ENCODE measurements at places on chromosomes 3 and 15. TPM values are rescaled to one million over a fixed set of nuclear protein-coding genes. Genes with fewer than 3 reads are reported as not detected.

DNA sequence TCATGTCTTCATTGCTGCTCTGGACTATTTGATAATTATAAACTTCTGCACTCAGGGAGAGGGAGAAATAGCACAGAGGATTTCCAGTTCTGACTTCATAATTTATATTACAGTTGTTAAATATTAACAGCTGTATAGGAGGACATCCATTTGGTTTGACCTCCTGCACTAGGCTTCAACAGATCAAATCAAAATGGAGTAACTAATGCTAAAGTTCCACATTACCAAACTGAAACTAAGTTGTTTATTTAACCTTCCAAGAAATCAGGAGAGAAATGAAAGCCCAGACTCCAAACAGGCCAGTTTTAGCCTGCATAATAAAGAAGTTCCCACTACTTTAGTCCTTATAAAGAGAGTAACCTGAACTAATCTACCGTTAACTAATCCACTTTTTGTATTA lies 4.6 kb downstream of the PLSCR2 start:
- H3K27ac ChIP-seq = no peak overlapping the region
- H3K4me3 ChIP-seq = no peak overlapping the region
- DNase-seq = no peak
- H3K36me3 ChIP-seq = no peaks in the 10 kb centered on the region

GRCh38 chr3:55544219-55544618 lies 57.1 kb upstream of the WNT5A start:
- H3K27me3 ChIP-seq = no peaks in the 10 kb centered on the region
- H3K4me1 ChIP-seq = no peaks in the 10 kb centered on the region
- H3K27ac ChIP-seq = no peak overlapping the region
- no peak for DNase-seq

DNA sequence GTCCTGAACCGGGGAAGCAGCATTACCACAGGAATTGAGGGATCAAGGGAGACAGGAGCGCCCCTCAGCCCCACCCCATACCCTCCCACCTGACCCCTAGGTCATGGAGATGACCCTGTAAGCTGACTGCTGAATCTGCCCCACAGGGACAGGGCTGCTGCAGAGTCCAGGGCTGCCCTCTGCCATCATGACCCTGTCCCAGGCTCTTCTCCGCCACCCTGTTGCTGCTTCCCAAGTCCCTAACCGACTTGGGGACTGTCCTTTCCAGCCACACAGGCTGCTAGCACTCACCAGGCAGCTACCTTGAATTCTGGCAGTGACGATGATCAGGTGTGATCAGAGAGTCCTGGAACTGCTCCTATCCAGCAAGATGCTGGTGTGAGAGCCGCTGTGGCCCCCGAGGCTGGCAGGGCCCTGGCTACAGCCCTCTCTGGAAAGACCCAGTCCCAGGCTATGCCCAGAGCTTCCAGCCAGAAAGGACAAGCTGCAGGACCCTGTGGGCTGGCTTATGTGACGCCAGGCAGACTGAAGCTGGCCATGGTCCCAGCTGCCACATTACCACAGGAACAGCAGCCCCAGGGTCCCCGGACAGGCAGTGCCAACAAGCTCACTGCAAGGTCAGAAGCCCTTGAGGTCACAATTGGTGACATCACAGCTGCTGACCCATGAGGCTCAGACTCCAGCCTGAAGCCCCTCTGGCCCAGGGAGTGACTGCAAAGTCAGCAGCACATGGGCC lies at the start of gene C3orf22:
Gene C3orf22 (minus strand): TSS at position 597 of the 736 bp plus-strand sequence. CDS start 5,542 bp downstream, outside the sequence.
- no peak within 1 kb of the TSS for H3K27ac ChIP-seq
- peak; percentile 52 for DNase-seq
- H3K27me3 ChIP-seq = no peaks in the 10 kb centered on the region
- H3K4me3 ChIP-seq = no peak within 1 kb of the TSS
- H3K4me1 ChIP-seq = no peaks in the 10 kb centered on the region

DNA sequence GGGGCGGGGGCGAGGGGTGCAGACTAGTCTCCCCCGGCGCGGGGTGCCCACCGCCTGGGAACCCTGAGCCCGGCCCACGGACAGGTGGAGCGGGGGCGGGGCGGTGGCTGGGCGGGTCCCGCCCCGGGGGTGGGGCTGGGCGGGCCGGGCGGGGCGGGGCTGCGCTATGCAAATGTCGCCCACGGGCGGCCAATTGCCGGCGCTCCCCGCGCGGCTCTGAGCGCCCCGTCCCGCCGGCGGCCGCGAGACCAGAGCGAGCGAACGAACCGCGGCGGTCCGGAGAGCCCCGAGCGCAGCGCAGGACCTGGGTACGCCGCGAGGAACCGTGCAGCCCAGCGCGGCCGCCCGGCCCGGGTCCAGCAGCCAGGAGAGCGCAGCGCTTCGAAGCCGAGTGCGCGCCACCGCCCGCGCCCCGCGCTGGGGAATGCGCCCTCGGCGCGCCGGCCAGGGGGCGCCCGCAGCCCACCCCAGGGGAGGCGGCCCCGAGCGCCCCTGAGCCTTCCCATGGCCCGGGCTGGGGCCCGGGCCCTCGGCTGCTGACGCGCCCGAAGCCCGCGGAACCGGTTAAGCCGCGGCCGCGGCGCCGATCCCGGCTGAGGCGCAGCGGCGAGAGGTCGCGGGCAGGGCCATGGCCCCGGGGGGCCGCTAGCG lies at the start of gene SEMA3F:
Gene SEMA3F (plus strand): TSS at position 485 of the 651 bp plus-strand sequence. CDS start 4,299 bp downstream, outside the sequence.
- peak within 1 kb of the TSS; percentile 54 for H3K27ac ChIP-seq
- no peaks in the 10 kb centered on the region for H3K27me3 ChIP-seq
- peak within 1 kb of the TSS; percentile 50 for H3K4me3 ChIP-seq
- no peaks in the 10 kb centered on the region for H3K4me1 ChIP-seq
- no peak for DNase-seq

GRCh38 chr3:66195347-66195783 lies 25.4 kb upstream of the SLC25A26 start:
- peak overlapping the region; percentile 82 for H3K27ac ChIP-seq
- H3K4me3 ChIP-seq = peak overlapping the region; percentile 38
- no peaks in the 10 kb centered on the region for H3K36me3 ChIP-seq
- DNase-seq = no peak
- H3K4me1 ChIP-seq = peaks cover 3% of the 10 kb centered on the region

DNA sequence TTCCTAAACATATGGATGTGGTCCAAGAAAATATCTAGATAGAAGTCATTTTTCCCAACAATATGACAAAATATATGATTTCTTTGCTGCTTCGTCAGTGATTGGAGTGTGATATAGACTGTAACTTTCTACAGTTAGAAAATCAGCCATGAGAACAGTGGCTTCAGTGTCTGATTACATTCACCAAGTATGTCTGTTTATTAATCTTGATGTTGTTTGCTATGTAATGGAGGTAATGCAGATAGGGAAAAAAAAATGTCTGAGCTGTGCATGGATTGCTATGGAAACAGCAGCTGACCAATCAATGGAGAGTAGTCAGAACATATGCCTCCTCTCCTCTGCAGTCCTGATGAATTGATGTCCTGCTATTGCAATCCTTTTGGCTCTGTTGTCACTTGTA lies 72.3 kb upstream of the GAP43 start:
- H3K36me3 ChIP-seq = no peaks in the 10 kb centered on the region
- no peak overlapping the region for H3K4me3 ChIP-seq
- H3K27me3 ChIP-seq = no peaks in the 10 kb centered on the region
- no peak for DNase-seq

GRCh38 chr3:111538681-111539083 lies 3.3 kb upstream of the CD96 start:
- no peaks in the 10 kb centered on the region for H3K36me3 ChIP-seq
- H3K27ac ChIP-seq = no peak overlapping the region
- DNase-seq = no peak
- no peak overlapping the region for H3K4me3 ChIP-seq
- H3K27me3 ChIP-seq = no peaks in the 10 kb centered on the region

- peak overlapping the region; percentile 41 for H3K27ac ChIP-seq
- H3K36me3 ChIP-seq = no peaks in the 10 kb centered on the region
- H3K27me3 ChIP-seq = no peaks in the 10 kb centered on the region
- no peak overlapping the region for H3K4me3 ChIP-seq
- no peak for DNase-seq
Measured at GRCh38 chr3:184687363-184688015, 24.4 kb downstream of the MAGEF1 start.

DNA sequence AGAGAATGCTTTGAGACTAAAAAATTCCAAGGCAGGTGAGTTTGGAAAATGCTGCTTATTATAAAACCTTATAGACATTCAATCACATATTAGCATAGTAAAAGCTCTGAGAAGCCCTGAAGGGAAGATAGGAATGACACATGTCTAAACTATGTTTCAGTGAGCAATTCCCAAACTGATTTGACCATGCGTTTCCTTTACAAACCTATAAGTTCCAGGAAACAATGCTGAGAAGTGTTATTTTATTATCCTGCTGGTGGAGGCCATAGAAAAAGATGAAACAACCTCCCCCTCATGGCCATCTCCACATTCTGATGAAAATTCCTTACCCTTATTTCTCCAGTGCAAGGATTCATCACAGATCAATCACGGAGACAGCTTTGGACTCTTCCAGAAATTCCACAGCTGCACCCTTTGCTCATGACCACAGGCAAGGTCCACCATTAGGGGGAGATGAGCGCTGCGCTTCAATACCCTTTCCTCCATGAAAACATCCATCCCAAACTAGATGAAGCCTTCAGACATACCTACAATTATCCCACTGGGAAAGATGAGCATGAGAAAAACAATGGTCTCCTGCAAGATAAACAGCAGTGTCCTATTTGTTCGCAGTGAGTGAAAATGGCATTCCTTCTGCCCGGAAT lies 372.1 kb downstream of the MAGI1 start:
- no peaks in the 10 kb centered on the region for H3K4me1 ChIP-seq
- H3K36me3 ChIP-seq = no peaks in the 10 kb centered on the region
- H3K4me3 ChIP-seq = no peak overlapping the region
- DNase-seq = no peak

GRCh38 chr3:157573281-157573680 lies 70.1 kb upstream of the VEPH1 start:
- no peak overlapping the region for H3K27ac ChIP-seq
- H3K27me3 ChIP-seq = no peaks in the 10 kb centered on the region
- H3K4me3 ChIP-seq = no peak overlapping the region
- H3K4me1 ChIP-seq = no peaks in the 10 kb centered on the region
- H3K36me3 ChIP-seq = no peaks in the 10 kb centered on the region

Gene CFAP44
- 1.2 TPM for total RNA-seq

Gene CKMT1A
- 3.3 TPM for total RNA-seq

Gene EOMES
- total RNA-seq = 0.16 TPM

Gene CMTM7
- 10.5 TPM for total RNA-seq

Gene CACNA2D3
- 17.2 TPM for total RNA-seq

Gene PTPRG
- total RNA-seq = 33.9 TPM

Gene FBXW12
- not detected for total RNA-seq

Gene ANKRD63
- 1.3 TPM for total RNA-seq

Data from right atrium auricular region (tissue), 2 donors.